ENCODE measurements at places on chromosomes 4 and X.

- no peak for DNase-seq
Observed at GRCh38 chr4:10732235-10732913, 47.8 kb upstream of the CLNK start.

DNA sequence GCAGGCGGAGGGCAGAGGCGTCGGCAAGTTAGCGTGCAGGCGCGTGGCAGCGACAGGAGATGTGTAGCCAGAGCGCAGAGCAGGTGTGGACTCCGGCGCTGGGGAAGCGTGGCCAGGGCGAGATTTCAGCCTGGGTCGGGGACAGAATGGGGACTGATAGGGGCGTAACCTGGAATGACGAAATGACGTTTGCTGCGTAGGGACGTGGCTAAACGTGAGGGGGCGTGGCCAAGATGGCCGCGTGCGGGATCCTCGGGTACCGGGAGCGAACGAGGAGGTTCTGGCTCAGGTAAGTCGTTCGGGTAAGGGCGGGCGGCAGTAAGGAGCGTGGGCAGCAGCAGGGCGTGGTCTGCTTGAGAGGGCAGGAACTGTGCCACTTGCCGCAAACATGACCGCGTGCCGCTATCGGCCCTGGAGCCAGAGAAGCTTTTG is 10.9 kb upstream of the CLTRN start:
- no peak for DNase-seq

GRCh38 chr4:140485939-140486338 is 12.2 kb downstream of the MGAT4D start:
- DNase-seq, result no peak

GRCh38 chr4:101295691-101296090 is 51.6 kb downstream of the PPP3CA start:
- no peak for DNase-seq

DNA sequence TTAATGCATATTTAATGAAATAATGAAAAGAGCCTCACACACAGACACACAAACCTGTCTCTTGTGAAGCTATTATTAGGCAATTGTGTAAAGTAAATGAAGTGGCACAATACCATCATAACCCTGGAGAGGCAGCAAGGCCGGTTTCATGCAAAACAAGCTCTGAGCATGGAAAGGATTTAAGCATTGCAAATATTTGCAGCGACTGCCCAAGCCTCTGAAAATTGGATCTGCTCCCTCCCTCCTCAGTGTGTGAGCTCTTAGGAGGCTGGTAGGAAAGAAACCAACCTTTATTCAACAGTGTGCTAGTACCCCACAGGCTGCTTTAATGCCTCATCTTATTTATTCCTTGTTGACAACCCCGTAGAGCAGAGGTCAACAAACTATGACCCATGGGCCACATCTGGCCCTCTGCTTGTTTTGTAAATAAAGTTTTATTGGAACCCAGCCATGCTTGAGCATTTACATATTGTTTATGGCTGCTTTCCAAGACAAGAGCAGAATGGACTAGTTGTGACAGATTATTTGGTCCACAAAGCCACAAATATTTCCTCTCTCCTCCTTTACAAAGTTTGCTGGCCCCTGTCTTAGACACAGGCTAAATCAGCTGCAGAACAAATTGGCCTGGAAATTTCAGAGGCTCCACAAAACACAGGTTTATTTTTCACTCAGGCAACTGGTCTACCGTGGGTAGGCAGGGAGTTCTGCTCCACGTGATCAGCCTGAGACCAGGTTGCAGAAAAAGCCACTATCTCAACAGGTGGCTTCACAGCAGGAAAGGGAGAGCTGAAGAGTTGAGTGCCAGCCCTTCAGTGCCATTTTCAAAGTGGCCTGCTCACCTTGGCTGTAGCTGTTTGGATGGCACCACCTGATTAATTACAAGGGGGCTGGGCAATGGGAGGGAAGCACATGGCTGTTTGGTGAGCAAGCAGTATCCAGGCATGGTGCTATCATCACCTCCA is 16.8 kb downstream of the RS1 start:
- DNase-seq, result no peak

DNA sequence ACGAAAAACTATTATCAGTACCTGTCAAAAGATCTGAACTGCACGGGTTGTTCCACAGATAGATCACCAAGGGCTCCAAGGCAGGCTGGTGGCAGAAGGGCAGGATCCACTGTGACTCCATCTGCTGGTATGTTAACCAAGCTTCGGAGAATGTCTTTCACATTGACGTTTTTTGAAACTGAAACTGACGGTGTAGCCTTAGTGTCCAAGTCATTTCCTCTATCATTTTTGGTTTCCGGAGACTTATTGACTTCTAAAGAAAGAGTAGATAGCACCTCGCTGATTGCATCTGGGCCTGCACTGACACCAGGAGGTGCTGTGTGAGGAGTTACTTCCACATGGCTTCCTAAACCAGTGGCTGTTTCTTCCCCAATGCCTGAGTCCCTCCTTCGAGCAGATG is 186.9 kb downstream of the LRBA start:
- no peak for DNase-seq

DNA sequence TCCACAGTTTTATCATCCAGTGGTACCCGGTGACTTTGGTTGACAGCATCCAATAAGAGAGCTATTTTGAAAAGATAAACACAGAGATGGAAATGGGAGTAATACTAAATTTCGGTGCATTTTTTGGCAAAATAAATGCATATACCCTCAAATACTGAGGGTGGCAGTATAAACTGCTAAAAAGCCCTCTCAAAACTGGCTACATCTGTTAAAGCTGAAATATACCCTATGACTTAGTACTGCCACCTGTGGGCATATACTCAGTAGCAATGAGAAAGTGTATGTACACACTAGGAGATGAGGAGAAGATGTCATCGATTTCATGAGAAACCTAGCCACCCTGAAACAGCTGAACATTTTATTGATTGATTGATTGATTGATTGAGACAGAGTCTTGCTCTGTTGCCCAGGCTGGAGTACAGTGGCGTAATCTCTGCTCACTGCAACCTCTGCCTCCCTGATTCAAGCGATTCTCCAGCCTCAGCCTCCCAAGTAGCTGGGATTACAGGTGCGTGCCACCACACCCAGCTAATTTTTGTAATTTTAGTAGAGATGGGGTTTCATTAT is 12.2 kb upstream of the TMEM128 start:
- DNase-seq, result peak; percentile 43

All from fibroblast of skin of abdomen (primary cell).